Gastrocnemius medialis (tissue), 4 donors: ENCODE measurements at places on chromosomes 12 and 14.
A peak's percentile ranks its signal among the peaks of the same experiment; 100 is the strongest.

GRCh38 chr14:53655080-53655785, 301.4 kb downstream of the BMP4 start:
- DNase-seq, result no peak

- no peak for DNase-seq
Observed at GRCh38 chr14:90593254-90594040, 196.6 kb downstream of the CALM1 start.

GRCh38 chr14:91870001-91870400, 2.7 kb upstream of the TC2N start:
- no peak for DNase-seq

GRCh38 chr14:69547701-69548348, 26.8 kb downstream of the CCDC177 start:
- DNase-seq, result no peak

- no peak for DNase-seq
Observed at GRCh38 chr14:37054144-37054543, 118.3 kb downstream of the SLC25A21 start.

GRCh38 chr14:78921856-78922255, 751.7 kb downstream of the NRXN3 start:
- no peak for DNase-seq

GRCh38 chr14:22466491-22466890, 122.5 kb downstream of the DAD1 start:
- no peak for DNase-seq

DNA sequence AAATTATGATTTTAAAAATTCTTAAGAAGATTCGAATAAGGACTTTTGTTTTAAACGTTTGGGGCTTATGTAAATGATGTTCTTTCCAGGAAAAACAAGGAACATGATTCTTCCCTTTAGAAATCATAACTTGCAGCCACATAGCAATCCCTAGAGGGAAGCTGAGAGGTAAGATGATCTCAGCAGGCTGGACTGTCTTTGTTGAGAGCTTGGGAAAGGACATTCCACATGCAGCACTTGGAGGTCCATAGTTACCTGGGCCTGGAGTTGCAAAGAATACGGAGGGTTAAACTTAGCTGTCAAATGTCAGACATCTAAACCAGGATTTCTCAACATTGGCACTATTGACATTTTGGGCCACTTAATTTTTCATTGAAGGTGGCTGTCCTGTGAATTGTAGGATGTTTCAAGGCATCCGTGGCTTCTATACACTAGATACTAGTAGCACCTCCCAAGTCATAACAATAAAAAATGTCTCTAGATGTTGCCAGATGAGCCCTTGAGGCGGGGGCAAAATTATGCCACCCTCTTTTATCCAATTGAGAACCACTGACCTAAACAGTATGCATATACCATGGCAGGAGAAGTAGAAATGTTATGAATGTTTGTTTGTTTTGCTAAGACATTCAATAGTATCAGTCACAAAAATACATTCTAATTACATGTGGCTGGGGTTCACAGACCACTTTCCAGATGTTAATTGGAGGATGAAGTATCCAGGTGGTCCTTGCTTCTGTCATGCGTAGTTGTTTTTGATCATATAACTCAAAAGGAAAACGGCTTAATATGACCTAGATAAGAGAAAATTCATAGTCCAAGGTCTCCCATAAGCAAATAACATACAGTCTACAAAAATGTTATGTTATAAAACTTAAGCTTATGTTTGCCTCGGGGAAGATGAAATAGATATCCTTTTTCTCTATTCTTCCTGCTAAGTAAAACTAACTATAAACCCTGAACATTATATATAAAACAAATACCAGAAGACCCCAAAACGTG, 30.5 kb downstream of the TTC6 start:
- no peak for DNase-seq

DNA sequence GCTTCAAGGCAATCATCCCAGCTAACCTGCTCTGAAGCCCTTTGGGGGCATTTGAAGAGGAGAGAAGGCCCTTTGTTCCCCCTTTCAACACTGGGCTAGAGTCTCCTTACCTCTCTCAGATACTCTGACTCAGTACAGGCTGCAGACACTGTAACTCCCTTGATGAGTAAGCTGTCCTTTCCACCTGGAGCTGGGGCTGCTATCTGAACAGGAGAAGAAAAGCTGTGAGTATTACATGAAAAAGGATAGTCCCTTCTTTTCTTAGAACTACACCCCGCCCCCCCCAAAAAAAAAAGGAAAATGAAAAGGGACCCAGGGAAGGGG, 186.6 kb upstream of the PLEKHG7 start:
- no peak for DNase-seq

GRCh38 chr12:69947123-69947522, 122.1 kb downstream of the MYRFL start:
- DNase-seq, result no peak

DNA sequence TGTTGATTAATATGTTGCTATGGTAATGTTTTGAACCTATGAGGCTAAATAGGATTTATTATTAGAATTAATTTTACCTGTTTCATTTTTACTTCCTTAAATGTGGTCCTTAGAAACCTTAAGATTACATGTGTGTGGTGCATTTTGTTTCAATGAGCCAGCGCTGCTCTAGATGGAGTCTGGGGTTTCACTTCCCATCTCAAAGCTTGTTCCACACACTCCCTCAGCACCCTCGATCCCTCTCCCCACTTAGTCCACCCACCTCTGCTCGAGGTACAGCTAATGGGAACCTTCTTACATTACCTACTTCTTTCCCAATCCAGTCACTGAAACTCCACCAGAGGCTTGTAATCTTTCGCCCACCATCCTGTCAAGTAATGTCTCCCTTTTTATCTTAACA, 205.2 kb downstream of the PAX9 start:
- DNase-seq, result no peak

DNA sequence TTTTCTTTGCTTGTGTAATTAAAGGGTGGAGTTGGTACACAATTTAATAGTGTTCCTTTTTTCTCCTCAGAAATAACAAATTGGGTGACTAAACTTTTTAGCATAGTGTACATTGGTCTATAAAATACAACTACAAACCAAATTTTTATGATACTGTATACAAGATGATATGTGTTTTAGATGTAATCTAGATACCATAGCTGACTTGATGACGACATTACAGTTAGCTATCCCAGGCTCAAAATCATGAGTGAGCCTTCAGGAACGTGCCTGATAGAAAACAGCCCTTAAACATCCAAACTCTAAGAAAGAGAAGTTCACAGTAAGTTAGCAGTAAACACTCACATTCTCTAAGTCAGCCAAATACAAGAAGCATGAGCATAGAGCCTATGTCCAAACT, 99.0 kb upstream of the SSTR1 start:
- no peak for DNase-seq

DNA sequence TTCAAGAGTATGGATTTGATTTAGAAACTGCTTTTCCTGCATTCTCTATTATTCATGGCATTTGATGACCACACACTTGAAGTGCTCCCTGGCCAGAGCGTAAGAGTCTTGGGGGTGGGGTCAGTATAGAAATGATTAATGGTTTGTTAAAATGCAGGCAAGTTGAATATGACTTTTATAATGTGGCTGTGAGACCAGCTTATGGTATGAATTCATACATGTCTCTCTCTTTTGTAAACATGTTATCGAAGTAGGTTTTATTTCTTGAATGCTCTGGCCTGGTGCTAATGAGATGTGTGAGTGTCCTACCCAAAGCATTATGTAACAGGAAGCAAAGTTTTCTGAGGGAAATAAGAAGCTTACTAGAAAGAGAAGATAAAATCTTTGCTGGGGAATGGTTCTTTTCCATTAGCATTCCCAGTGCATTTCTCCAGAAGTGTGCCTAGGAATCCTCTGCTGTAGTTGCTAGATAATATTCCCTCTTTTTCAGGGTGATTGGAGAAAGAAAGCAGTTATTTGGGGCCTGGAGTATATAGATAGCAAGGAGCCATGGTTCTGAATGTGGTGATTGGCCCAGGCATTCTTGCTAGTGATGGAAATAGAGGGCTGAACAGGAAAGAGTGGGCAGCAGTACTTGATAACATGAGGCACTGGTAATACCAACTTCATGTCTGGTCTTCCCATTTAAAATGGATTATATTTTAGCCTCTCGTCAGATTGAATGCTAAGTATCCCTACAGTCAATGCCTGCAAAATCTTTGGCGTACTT, 289.7 kb downstream of the RAD51B start:
- DNase-seq, result no peak

GRCh38 chr12:121898287-121898686, 9.7 kb downstream of the PSMD9 start:
- no peak for DNase-seq

DNA sequence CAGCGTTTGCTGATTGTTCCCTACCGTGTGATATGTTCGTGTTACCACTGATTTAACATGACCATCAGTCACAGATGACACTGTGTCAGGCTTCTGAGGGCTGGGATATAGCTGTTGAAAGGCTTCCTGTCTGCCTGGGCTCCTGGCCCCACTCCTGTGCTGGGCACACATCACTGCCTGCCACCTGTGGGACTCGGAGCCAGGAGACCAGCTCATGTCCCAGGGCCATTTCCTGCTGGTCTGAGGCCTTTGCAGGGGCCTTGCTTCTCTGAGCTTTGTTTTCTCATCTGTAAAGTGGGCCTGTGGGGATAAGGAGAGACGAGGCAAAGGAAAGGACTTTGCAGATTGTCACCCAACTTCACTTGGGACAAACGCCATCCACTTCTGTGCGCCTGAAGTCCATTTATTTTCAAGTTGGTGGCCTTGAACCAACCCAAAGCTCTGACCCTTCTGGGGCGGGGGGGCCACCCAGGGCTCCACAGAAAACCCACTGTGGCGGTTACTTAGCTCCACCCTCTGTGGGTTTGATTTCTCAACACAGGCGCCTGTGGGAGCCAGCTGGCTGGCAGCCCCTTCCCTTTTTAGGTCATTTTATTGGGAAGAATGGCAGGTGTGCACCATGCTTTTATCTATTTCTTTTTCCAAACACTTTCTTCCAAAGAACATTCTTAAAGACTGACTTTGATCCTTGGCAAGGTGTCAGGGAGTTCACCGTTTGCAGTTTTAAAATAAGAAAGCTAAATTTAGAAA, 54.1 kb downstream of the BEGAIN start:
- peak; percentile 1 for DNase-seq

DNA sequence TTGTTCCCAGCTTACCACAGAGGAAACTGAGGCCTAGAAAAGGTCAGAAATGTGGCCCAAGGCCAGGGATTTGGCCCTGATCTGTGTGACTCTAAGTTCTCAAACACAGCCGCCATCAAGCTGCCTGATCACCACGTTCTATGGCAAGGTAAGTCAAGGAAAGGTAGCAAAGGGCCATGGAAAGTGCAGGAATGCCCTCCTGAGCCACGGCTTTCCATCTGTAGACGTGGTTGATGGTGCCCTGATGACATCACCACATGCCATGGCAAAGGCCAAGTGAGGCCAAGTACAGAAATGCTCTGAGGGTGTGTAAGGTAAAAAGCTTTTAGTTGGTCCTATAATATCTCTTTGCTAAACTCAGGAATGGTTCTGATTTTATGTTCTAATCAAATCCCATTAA, 99.3 kb downstream of the DNAH10 start:
- no peak for DNase-seq

DNA sequence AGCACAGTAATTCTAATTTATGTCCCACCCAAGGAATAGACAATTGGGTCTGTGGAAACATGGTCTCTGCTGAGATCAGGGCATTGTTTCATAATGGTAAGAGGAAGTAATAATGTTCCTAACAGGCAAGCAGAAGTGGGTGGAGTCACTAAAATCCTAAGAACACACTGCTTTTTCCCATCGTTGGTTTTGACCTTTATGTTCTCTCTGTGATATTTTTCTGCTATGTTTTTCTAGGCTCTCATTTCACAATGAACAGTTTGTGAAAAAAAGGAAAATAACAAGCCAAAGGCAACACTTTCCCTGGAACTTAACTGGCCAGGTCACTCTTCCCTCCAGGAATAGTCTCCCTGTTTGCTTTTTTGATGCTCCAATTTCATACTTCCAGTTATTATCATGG, 80.6 kb upstream of the OVCH1 start:
- DNase-seq, result no peak
